ENCODE measurements at places on chromosomes 5 and 9.

DNA sequence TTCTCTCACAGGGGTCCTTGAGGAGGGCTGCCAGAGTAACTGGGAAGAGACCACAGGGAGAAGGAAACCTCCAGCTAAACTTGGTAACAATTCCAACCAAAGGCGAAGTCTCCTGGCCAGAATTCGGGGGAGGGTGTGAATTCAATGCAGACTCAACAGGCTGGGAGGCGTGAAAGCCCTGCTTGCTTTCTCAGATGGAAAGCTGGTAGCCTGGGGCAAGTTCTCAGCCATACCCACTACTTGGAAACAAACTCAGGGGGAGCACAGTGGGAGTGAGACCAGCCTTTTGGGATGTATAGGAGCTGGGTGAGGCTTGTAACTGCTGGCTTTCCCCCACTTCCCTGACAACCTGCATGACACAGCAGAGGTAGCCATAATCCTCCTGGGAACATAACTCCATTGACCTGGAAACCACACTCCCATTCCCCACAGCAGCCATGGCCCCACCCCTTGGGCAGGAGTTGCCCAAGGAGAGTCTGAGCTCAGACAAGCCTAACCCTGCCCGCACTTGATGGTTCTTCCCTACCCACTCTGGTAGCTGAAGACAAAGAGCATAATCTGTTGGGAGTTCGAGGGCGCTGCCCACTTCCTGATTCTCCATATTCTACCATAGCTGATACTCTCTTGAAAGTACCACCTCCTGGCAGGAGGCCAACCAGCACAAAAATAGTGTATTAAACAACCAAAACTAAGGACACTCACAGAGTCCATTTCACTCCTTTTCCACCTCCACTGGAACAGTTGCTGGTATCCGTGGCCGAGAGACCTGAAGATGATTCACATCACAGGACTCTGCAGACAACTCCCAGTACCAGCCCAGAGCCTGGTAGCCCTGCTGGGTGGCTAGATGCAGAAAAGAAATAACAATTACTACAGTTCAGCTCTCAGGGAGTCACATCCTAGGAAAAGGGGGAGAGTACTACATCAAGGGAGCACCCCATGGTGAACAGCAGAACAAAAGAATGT is 123.8 kb downstream of the FAM170A start:
- no peak for DNase-seq

DNA sequence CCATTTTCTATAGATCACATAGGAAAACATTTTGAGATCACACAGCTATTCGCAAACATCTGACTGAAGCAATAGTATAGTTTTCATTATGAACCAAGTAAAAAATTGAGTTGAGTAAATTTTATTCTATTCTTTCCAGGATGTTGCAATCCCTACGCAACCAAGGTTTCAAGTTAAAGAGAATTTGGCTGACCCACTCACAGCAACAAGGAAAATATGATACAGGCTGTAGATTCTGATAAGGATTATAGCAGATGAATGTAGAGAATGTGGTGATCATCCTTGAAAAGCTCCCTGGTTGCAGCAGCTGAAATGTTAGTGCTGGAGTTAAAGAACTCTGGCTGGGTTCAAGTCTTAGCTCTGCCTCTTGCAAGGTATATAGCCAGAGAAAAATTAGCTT is 4.7 kb downstream of the ABCA1 start:
- DNase-seq = peak; percentile 65

- DNase-seq = no peak
Measured at GRCh38 chr9:2128141-2128540, 113.0 kb downstream of the SMARCA2 start.

- no peak for DNase-seq
Measured at GRCh38 chr5:112696786-112697185, 40.9 kb upstream of the APC start.

GRCh38 chr9:78606001-78606379 is 309.1 kb downstream of the PSAT1 start:
- DNase-seq = no peak

- no peak for DNase-seq
Measured at GRCh38 chr5:158816011-158816696, 283.6 kb downstream of the EBF1 start.

GRCh38 chr5:90888511-90889324 is 330.1 kb downstream of the ADGRV1 start:
- DNase-seq = no peak

DNA sequence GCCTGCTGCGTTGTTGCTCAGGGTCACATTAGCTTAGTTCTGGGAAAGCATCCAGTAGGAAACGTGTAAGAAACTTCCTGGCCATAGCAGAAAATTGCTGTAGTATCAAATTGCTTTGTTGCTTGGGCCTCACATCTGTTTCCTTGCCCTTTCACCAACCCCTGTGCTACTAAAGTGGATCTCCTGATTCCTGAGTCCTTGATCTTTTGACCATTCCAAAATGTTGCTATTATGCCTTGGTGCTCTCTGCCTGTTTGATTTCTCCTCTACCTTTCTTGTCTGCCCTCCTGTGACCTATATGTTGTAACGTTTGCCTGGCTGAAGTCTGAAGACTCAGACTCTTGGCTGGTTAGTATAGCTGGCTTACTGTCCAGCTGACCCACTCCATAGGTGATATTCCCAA is 350.5 kb downstream of the ADGRV1 start:
- DNase-seq = no peak

- peak; percentile 41 for DNase-seq
Measured at GRCh38 chr5:37921452-37921851, 81.6 kb upstream of the GDNF start.

DNA sequence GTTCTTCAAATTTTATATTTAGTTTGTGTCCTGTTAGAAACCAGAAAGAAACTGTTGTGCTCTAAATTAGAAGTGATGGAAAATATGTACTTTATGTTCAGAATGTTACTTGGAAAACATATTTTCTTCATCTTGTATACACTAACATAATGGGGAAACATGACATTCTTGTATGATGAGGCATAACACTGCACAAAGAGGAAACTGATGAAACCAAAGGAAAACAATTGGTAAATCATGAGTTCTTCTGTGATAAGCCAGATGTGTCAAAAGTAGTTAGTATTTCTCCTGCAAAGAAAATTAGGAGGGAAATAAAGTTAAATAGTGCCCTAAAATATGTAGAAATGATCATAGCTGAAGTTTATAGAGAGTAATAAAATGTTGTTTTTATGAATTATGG is 111.1 kb upstream of the FBN2 start:
- peak; percentile 80 for DNase-seq

- DNase-seq = no peak
Measured at GRCh38 chr5:112348387-112348786, 70.7 kb downstream of the EPB41L4A start.

DNA sequence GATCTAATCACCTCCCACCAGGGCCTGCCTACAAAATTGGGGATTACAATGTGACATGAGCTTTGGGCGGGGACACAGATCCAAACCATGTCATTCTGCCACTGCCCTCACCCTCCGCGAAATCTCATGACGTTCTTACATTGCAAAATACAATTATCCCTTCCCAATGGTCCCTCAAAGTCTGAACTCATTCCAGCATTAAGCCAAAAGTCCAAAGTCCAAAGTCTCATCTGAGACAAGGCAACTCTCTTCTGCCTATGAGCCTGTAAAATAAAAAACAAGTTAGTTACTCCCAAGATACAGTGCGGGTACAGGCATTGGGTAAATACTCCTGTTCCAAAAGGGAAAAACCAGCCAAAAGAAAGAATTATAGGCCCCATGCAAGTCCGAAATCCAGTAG is 14.6 kb upstream of the PCDHAC2 start:
- DNase-seq = no peak

- DNase-seq = peak; percentile 67
Measured at GRCh38 chr5:10133830-10134229, 115.9 kb downstream of the ATPSCKMT start.

DNA sequence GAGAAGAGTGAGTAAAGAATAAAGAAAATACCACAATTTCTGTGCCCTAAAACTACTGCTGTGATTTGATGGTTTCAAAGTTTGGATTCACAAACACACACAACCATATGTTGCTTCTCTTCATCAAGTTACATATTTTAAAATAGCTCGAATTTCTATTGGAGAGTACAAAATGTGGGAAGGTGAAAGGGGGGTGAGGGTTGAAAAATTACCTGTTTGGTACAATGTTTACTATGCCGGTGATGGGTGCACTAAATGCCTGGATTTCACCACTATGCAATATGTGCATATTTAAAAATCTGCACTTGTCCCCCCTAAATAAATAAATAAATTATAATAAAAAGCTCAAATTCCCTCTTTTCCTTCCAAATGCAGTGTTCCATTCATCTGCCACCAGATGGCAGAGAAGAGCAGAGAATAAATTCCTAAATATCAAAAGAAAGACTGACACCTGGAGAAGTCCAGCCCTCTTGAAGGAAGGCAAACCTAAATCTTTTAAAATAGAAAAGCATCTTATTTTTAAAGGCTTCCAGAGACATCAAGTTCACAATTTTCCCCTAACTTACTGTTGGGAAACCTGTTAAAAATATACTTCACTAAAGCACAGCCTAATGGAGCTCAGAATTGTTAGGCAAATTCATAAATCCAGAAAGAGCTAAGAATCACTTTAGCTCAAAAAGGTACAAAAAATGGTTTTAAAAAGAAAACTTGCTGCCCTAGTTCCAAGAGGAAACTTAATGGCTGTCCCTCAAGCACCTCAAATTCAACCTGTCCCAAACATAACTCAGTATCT is 24.8 kb upstream of the HNRNPA0 start:
- peak; percentile 53 for DNase-seq

DNA sequence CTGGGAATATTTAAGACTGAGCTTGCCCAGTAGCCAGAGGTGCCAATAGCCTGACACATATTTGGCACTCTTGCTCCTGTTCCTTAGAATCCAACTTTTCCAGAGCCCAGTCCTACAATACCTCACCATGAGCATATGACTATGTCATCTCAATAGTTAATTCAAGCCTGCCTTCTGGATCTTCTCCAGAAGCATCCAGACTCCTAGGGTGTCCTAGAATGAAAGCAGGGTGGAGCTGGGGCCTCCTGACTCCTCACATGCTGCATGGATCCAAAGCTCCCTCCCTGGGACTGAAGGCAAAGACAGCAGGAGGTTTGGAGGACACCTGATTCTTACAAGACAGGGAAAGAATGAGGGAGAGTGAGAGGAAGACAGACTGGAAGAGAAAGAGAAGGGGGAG is 37.9 kb downstream of the SH3TC2 start:
- no peak for DNase-seq

DNA sequence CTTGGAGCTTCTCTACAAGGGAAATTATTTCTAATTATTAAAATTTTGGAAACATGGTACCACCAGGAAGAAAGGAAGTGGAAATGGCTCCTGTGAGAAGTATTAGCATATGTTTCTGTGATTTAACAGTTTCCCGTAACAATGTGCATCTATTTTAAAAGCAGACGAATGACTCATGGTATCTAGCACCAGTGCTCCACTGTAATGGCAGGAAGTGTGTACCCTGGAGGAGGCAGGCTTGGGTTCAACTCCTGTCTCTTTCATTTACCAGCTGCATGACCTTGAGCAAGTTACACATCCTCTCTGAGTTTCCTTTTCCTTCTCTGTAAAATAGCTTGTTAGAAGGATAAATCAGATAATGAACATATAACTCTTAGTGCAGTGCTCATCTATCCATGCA is 41.0 kb upstream of the ANGPTL2 start:
- peak; percentile 92 for DNase-seq

GRCh38 chr9:107874591-107875369 is 385.2 kb upstream of the KLF4 start:
- DNase-seq = no peak

GRCh38 chr5:131272724-131273123 is 8.9 kb downstream of the CDC42SE2 start:
- no peak for DNase-seq

DNA sequence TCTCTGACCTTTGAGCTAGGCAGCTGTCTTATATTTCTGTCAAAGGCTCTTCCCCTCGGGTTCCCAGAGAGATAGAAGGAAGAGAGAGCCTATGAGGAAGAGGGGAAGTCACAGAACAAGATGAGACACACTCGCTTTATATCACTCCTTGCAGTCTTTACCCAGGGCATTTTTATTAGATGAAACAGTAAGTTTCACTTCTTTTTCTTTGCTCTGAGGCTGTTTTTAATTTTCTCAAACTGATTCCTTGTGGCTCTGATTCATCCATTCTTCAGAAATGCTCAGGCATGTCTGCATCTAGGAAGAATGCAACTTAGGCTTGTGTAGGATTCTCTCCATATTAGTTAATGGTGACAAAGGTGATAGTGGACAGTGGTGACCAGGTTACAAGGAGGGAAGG is 132.9 kb upstream of the CHD1 start:
- peak; percentile 80 for DNase-seq

- DNase-seq = no peak
Measured at GRCh38 chr5:77898385-77898784, 122.2 kb upstream of the TBCA start.

DNA sequence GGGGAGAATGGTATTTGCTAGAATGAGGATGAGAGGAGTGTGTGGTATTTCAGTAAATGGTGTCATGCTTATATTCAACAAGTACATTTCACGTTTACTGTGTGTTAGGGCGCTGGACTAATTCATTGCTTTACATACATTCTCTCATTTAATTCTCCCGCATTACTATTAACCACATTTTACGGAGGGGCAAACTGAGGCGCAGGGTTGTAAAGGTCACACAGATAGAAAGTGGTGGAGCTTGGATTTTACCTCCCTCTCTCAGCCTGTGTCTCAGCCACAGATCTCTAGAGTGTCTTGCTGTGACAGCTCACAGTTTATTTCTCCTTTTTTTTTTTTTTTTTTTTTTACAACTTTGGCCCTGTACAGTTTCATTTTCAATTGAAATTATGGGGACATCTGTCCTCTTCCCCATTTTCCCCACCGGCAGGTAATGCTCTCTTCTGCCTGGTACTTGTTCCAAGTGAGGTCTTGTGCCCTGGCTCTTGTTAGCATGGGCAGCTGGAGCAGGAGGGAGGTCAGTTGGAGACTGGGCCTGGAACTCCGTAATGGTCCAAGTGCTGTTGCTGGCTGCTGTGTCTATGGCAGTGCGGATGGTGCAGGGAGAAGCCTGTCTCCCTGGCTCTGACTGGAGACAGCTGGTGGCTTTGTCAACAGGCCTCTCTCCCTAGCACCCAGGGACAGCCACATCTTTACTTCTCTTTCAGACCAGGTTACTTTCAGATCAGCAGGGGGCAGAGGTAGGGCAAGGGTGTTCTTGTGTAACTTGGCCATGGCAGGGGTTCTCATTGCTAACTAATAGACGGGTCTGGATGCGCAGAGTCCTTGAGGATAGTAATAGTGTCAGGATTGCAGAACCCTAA is 20.5 kb upstream of the NDST1 start:
- peak; percentile 57 for DNase-seq

DNA sequence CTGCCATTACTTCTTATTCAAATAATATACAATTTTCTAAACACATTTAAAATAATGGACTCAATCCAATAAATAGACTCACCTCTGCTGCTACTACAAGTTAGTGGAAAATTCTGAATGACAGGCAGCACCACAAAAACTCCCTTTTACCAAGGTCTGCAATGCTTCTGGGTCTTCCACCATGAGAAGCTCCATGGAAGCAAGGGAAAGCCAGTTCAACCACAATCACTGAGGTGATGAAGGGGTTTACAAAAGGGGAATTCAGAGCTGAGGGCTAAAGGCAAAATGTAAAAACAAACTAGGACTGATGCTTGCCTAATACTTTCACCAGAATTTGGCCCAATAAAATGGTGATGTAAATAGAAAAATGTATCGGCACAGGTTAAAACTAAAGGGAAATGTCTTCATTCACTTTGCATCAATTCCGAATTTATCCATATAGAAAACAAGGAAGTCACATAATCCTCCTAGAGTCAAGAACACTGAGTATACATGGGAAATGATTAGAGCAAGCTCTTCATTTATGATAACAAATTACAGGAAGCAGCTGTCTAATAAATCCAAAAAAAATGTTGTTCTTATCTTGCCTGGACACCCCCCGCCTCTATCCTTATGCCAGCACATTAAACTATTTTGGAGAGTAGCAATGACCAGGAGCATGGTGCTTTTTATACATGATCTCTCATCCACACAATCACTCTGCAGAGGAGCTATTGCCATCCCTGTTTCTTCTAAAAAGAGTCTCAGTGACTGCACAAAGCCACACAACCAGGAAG is 66.3 kb upstream of the NFIB start:
- no peak for DNase-seq

Data from EH (cell line).